Activated naive CD4-positive, alpha-beta T cell (primary cell): ENCODE measurements at places on chromosomes 7 and 10.

- DNase-seq = no peak
These were observed 89.3 kb downstream of the VOPP1 start for GRCh38 chr7:55483046-55483445.

DNA sequence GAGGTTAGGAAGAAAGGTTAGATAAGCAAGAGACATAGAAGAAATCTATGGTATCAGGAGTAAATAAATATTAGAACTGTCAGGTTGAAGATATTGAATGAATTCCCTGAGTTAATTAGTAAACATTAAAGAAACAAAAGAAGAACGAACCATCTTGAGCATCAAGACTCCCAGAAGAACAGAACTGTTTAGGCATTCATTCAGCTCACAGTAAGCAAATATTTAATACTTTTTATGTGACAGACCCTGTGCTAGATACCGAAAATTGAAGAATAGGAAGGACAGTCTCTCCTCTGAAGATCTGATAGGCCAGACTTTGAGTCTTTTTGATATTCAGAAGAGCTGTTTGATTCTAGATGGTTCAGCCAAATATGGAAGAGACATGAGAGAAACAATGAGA, 731.5 kb downstream of the XPNPEP1 start:
- no peak for DNase-seq

GRCh38 chr7:91852263-91852741, 28.2 kb downstream of the MTERF1 start:
- DNase-seq = no peak

DNA sequence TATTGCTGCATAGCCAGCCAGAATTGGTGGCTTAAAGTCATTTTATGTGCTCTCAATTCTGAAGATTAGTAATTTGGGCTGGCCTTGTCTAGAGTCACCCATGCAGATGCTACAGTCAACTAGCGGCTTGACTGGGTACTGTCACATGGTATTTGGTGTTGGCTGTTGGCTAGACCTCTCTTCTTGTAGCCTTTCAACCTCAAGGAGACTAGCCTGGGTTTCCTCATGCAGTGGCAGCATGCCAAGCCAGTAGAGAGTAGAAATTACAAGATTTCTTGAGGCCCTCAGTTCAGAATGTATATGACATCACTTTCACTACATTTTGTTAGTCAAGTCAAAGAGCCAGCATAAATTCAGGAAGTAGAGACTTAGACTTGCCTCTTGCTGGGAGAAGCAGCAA, 3.7 kb upstream of the ZNF800 start:
- DNase-seq = no peak

- no peak for DNase-seq
These were observed 4.2 kb downstream of the OSBPL3 start for GRCh38 chr7:24975644-24976260.

DNA sequence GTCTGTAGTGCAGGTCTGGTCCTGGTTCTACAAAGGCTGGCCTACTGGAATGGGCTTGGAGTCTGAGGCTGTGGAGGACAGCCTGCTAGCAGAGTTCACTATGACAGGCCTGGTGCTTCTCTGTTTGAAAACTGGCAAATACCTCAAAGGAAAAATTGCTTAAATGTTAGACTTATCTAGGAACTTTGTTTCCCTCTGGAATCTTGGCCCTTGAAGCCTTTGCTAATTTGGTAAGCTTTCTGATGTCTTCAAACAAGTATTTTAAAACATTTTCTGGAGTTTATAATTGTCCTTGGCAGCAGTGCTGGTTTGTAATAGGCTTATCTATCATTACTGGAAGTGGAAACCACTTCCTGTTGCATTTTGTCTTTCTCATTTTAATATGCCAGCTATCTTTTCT, 139.7 kb downstream of the TMEM26 start:
- no peak for DNase-seq

GRCh38 chr10:132972149-132972985, 30.0 kb upstream of the CFAP46 start:
- DNase-seq = no peak

GRCh38 chr7:46218461-46219200, 297.6 kb upstream of the IGFBP3 start:
- DNase-seq = no peak

DNA sequence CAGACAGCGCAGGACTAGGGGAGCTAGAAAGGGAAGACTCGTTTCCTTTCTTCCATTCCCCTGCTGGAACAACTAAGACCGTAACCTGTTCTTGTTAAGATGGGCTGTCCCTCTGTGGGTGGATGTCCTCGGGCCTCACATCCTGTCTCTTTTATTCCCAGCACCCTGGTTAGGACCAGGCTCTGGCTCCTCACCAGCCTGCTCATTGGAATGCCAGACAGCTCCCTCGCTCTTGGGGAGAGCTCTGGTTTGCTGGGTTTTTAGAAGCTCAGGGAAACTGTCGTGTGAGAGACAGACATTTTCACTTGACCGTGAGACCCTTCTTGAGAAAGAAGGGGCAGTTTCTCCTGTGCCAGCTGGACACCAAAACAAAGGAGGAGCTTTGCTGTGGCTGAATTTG, 58.1 kb upstream of the HABP2 start:
- no peak for DNase-seq

- DNase-seq = no peak
These were observed 27.6 kb downstream of the PFKFB3 start for GRCh38 chr10:6230315-6230714.

DNA sequence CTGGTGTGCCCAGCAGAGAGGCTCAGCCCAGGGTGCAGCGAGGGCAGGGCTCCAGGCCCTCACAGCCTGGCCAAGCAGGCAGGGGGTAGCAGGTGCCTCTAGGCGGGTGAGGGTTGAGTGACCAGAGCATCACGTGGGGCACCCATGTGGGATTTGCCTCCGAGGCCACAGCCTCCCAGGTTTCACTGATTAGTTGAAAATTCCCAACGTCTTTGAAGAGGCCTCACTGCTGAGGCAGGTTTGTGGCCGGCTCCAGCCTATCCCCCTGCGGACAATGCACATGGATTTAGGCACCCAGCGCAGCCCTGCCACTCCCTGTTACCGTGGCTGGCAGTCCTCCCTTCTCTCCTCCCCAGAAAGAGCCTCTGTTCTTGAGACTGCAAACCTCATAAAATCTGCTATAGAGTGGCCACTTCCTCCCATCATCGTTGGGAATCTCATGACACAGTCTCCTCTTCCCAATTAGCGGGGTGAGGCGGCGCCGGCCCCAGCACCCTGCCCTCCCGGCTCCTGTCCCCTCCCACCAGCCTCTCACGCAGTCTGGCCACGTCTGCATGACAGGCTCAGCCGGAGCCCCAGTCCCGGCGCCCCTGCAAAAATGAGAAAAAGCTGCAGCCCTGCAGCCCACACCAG, 10.8 kb downstream of the MYL10 start:
- no peak for DNase-seq

DNA sequence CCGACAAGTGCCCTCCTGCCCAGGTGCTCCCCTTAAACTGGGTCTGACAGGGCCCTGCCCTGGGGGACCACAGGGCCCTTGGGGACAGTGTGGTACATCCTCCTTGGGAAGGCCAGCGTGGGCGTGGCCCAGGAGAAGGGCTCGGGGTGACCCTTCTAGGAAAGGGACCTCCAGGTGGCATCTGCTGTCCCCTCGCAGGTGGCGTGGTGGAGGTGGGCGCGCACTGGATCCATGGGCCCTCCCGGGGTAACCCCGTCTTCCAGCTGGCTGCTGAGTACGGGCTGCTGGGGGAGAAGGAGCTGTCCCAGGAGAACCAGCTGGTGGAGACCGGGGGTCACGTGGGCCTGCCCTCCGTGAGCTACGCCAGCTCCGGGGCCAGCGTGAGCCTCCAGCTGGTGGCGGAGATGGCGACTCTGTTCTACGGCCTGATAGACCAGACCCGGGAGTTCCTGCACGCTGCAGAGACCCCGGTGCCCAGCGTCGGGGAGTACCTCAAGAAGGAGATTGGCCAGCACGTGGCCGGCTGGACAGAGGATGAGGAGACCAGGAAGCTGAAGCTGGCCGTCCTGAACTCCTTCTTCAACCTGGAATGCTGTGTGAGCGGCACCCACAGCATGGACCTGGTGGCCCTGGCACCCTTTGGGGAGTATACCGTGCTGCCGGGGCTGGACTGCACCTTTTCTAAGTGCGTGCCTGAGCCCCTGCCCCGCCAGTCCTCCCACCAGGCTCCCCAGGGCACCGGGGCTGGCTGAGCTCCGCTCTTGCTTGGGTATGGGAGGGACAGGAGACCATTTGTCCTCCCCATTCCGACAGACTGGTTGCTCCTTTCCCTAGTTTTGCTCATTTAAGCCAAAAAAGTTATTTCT, 972 bp downstream of the PAOX start:
- DNase-seq = no peak

- no peak for DNase-seq
These were observed 266.0 kb downstream of the AUTS2 start for GRCh38 chr7:69864274-69864673.

DNA sequence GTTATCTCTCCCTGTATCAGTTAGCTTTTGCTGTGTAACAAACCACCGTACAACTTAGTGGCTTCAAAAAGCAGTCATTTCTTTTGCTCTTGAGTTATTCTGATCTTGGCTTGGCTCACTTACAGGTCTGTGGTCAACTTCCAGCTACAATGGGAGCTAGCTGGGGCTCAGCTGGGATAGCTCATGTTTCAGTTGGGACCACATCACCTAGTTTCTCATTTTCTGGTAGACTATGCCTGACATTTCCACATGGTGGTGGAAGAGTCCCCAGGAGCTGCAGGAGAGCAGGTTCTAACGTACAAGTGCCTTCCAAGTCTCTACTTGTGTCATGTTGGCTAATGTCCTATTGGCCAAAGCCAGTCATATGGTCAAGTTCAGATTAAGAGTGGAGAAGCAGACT, 25.8 kb upstream of the PIP4K2A start:
- DNase-seq = no peak

GRCh38 chr7:122468945-122469344, 164.4 kb upstream of the FEZF1 start:
- DNase-seq = no peak

GRCh38 chr7:73438547-73439409, 5.2 kb downstream of the FZD9 start:
- DNase-seq = no peak

DNA sequence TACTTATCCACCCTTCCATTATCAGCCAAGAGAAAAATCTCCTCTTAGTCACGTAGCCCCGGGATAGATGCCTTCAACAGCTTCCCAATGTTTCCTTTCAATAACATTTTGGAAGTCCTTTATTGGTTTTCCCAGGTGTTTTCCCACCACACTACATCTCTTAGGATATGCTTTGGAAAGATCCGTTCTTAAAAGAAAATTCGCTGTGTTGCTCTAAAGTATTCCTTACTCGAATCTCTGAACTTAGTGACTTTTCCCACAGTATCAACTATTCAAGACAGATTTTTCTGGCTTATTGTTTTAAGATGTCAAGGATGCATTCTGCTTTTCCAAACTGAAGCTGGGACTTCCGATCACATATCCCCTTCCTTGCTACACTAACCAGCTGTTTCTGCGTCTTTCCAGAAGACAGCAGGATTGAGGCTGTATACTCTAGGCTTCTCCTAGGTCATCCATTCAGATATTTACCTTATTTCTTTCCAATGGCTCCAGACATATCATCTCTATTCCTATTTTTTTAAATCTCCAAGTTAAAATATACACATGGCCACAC, 36.5 kb upstream of the SVIL start:
- DNase-seq = no peak

DNA sequence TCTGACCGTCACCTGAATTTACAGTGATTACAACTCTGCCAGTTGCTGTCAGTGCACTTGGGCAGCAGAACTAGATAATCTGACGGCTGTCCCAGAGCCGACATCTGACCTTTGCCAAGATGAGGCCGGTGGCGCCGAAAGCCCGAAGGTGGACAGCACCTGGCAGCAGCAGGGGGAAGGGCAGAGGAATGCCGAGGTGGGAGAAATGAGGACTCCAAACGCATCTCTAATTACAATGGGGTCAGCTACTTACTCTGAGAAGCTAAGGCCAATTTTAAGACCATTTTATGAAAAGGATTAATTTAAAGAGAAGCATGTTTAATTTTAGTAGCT, 33.8 kb downstream of the TRIM8 start:
- no peak for DNase-seq

GRCh38 chr10:102384606-102385429, 10.7 kb upstream of the NFKB2 start:
- no peak for DNase-seq

GRCh38 chr10:35040760-35041501, 49.2 kb downstream of the CUL2 start:
- DNase-seq = no peak

GRCh38 chr10:73471226-73471625, 24.6 kb downstream of the PPP3CB start:
- DNase-seq = no peak

DNA sequence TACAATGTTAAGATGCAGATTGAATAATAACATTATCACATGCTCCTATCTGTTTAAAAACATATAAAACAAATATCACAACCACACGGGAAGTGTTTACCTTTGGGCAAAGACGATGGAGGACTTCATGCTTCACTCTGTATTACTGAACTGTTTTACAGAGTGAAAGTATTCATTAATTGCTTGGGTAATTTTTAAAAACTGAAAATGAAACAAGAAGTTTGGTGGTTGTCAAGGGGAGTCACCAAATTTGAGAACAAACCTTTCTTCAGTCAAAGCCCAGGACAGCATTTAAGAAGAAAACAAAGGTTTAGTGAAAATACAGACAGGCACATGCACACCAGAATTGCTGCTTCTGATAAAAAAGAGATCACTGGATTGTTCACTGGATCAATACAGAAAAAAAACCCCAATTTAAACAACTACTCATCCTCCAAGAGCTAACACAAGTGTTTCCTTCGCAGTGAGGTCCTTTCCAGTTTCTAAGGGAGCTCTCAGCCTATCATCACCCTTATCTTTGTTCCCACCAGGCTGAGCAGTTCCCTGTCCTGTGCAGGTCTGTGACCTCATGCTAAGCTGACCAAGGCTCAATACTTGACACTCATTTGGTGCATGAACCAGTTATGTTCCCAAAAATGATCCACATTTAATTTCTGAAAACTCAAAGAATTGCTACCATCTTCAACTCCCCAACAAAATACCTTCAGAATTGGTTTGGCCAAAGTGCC, 8.8 kb downstream of the PARP12 start:
- no peak for DNase-seq

DNA sequence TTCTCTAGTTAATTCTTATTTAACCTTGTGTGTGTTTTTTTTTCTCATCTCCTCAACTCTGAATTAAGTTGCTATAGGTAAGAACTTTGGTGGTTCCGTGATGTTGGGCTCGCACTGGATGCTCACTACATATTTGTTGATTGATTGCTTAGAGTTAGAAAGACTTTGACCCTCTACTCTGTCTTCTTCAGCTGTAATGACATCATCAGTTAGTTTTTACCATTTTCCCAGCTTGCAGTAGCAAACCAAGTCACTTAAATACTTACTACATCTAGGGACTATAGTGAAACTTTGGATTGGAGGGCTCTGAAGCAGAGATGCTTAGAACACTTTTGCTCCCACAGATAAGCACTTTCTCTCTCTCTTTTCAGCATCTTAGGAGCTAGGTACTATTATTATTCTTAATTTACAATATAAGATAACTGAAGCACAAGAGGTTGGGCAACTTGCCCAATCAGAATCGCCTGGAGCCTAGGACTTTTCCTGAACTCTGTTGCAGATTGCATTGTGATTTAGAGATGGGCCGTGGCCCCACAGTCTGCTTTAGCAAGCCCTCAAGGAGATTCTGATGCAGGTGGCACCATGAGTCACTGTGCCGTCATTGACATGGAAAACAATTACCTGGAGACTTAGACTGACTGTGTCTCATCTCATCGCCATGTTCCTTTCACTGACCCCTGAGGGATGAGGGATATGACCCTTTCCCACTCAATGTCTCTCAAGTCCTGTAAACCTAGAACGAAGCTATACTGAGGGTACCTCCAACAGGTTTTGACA, 471.9 kb upstream of the PODXL start:
- DNase-seq = no peak
